ENCODE measurements at places on chromosomes 3 and 15. TPM values are rescaled to one million over a fixed set of nuclear protein-coding genes. Genes with fewer than 3 reads are reported as not detected.

DNA sequence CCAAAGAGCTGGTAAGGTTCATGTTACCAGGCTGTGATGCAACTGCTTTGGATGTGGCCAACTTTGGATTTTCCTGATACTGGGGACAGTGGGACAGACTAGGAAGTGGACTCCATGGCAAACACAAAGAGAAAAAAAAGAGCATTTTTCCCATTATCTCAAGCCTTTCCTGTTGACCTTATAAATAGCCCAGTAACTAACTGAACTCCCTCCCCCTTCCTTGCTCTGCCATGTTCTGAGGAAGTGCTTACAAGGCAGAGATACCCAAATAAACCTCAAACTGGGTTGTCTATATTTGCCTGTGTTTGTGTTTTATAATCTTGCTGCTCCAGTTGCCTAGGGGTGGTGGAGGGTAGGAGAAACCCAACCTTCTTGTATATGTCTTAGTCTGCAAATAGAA is 27.3 kb upstream of the SLC9A9 start:
- DNase-seq, result no peak

- DNase-seq, result no peak
Measured at GRCh38 chr3:183158113-183158512, 4.4 kb downstream of the LAMP3 start.

DNA sequence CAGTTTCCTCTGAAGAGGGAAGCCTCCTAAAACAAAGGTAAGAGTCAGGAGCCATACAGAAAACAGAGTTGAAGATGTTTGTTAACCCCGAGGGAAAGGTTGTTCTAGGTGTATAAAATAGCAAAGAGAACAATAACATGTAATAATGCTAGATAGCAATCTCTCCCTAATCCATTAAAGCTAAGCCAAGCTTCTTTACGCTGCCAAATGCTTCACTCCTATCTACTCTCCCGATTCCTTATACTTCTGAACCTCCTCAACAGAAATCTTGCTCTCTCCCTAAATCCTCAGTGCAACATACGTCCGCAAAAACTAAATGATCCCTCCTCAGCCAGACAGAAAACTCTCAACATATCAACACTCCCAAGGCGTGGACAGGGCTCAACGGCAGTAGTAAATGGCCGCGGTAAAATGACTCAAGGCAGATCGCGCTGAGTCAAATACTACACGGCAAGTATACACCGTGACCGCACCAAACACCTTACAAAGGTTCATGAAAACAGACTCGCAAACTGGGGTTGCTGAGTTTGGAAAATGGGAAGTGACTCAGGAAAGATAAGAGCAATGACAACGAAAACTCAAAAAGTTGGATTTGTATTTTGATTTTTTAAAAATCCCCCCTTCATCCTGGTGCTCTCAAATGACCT is 682 bp downstream of the CLDND1 start:
- peak; percentile 58 for DNase-seq

Gene CCDC39
- not detected for total RNA-seq

Gene LIPC
- total RNA-seq, result 1.3 TPM

Gene PRSS50
- total RNA-seq, result not detected

Data from LHCN-M2 (cell line).